T follicular helper cell (primary cell): ENCODE measurements at places on chromosomes 2 and 18.

GRCh38 chr2:66543257-66543767 is 108.4 kb downstream of the MEIS1 start:
- DNase-seq = no peak

- no peak for DNase-seq
Measured at GRCh38 chr2:83017366-83018090, 1441.6 kb downstream of the SUCLG1 start.

- DNase-seq = no peak
Measured at GRCh38 chr2:235096447-235096846, 144.6 kb downstream of the SH3BP4 start.

GRCh38 chr2:8701681-8702379 is 20.0 kb downstream of the ID2 start:
- no peak for DNase-seq

- no peak for DNase-seq
Measured at GRCh38 chr2:179096090-179096489, 46.2 kb upstream of the CCDC141 start.

GRCh38 chr2:69489793-69490192 is 52.6 kb upstream of the NFU1 start:
- no peak for DNase-seq

DNA sequence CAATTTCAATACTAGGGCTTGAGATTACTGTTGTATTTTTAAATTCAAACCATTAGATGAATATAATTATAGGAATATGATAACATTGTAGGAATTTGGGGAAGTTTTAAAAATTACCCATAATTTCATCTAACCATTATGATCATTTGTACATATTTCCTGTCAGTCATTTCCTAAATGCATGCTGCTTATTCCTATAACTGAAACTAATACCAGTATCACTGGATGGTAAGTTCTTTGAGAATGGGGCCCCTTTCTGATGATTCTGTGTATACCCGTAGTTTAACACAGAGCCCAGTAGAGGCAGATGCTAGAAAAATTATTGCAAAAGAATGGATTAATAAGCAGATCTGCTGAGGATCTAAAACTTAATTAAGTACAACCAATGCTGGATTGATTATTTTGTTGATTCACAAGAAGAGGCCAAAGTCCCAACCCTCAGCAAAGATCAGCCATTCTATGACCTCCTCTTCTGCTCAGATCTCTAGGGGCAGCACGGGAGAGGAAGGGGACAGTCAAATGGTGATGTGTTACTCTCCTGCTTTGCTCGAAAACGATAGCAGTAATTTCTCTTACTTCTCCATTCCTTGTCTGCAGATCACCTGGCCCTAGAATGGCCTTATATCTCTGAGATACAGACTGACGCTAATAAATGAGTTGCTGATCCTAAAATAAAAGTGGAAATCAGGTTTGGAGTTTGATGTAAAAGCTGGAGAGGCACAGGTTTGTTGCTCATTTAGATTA is 69.5 kb upstream of the PELI1 start:
- DNase-seq = no peak

DNA sequence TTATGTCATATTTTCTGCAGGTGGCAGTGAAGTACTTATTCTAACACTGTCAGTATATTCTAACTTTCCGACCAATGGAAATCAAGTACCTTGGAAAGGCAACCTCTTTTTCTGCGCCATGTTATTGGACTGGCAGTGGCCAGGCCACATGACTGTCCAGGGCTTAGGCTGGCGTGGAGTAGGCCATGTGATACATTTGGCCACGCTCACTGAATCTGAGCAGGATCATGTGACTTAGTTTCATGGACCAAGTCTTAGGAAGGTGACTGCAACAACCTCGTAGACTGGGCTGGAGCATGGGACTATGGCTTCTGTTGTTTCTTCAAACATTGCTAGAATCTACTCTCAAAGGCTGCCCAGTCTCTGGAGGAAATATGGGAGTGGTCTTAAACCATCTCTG is 60.4 kb upstream of the HAAO start:
- no peak for DNase-seq

DNA sequence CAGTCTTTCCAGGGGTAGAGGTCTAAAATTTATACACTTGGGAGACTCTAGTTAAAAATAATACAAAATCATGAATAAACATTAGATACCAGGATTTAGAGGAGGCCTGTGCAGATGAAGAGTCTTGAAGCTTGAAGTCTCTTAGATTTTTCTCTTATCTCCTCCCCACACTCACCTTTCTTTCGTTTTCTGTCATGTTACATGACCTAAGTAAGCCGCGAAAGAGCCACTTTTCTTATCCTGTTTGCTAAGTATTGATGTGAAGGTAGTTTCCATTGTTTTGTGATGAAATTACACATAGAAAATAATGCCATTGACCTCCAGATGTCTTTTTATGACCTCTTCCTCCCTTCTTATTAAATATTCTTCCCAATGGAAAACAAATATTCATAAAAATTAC is 367.8 kb downstream of the LRRTM1 start:
- DNase-seq = no peak

- no peak for DNase-seq
Measured at GRCh38 chr2:58794916-58795315, 553.8 kb upstream of the FANCL start.

- no peak for DNase-seq
Measured at GRCh38 chr18:10226971-10227370, 227.5 kb upstream of the APCDD1 start.

- DNase-seq = no peak
Measured at GRCh38 chr2:164917296-164917903, 37.9 kb downstream of the SLC38A11 start.

DNA sequence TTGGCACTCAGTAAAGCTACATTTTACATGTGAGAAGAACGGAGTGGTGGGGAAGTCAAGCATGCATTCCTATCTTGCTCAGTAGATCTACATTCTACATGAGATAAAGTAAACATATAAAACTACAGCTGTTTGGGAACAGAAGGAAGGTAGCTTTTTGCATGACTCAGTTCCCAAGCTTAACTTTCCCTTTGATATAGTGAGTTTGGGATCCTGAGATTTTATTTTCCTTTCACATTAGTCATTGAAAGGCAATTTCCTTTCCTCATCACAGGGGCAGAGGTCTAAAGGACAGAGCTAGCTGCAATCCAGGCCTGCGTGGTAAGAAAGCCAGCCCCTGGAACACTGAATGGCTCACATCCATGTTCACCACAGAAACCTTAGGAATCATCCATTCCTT is 257.2 kb downstream of the SRBD1 start:
- DNase-seq = no peak

- no peak for DNase-seq
Measured at GRCh38 chr2:162037028-162037795, 36.8 kb downstream of the DPP4 start.

DNA sequence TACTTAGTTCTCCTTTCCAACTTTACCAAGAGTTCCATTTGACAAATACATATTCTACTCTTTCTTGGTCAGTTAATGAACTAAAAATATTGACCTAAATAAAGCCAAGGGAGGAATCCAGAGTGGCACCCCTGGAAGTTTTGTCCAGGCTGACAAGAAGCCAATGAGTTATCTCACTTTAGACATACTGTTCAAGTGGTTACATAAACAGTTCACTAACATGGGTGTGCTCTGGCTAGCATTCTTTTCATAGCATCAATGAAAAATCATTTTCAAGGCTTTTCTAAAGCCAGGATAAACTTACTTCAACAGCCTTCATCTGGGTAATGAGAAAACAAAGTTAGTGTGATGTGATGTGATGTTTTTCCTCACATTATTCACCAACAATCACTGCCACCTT is 649.4 kb downstream of the TDRD15 start:
- DNase-seq = no peak

DNA sequence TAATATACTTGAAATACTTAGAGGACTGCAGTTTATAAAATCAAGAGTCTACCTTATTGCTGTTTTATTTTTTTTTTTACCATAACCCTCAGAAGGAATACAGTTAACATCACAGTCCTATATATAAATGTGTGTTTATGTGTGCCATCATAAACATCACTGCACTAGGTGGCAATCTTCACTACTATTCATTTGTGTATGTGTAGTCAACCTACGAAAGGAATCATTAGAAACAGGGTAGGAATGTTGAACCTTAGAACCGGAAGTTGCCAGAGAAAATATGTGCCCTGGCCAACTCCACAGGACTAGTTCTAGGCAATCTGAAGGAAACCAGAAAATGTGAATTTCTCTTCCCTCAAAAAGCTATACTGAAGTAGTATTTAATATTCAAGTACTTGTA is 3.4 kb downstream of the GEN1 start:
- DNase-seq = no peak

DNA sequence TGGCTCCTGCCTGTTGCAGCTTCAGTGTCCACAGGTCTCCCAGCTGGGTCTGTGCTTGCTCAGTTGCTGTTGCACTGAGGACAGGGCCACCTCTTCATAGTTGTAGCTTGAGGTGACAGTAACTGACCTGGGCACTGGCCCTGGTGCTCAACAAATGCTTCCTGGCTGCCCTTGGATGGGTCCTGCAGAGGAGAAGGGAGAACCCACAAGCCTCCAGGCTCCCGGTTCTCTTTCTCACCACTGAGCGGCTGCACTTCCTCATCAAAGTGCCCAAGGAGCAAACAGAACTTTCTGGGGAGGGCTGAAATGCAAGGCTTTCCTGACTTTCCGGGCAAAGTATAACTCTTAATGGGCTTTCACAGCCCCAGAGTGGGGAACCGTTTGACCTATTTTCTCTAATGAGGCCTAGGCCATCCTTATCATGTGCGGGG is 38.7 kb downstream of the LCT start:
- DNase-seq = no peak

DNA sequence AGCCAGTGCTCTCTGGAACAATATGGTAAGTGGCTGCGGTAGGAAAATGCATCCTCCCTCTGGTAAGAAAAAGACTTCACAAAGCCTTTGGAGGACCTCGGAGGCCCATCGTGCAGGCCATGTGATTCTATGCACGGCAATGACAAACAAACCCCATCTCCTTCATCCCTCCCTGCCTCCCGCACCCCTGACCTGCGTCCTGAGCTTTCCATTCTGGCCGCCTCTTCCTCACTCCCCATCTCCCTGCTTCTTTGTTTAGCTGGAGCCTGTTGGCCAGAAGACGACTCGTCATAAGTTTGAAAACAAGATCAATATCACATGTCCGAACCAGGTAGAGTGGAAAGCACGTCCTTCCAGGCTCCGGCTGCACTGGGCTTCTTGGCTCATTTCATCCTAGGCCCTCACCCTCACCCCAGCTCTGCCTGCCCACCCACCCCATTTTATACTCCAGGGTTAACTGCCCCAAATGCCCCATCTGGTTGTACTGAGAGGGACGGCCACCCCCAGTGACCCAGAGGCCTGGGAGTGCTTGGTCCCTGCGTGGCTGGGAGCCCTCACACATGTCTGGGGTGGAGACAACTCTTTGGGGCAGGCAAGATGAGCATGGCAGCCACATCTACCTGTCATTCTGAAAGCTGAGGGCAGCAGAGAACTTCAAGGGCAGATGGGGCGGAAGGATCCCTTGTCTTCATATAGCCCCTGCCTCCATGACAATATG is 94.0 kb downstream of the PLB1 start:
- no peak for DNase-seq

DNA sequence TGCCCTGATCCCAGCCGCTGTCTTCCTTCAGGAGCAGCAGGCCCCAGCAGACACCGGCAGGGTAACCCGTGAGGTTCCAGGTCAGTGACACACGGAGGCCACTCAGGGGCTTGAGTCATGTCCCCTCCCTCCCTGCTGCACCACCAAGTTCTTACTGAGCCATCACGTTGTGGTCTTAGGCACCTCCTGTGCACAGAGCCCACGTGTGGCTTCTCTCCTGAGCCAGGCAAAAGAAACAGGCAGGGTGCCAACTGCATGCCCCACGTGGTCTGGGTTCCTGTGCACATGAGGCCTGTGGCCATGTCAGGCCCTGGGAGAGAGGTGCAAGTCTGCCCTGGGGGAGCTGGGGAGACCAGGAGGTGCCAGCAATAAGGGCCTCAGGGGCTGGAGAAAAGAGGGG is 264.8 kb downstream of the KLHL29 start:
- no peak for DNase-seq

- no peak for DNase-seq
Measured at GRCh38 chr2:108536133-108536780, 2.0 kb downstream of the LIMS1 start.

DNA sequence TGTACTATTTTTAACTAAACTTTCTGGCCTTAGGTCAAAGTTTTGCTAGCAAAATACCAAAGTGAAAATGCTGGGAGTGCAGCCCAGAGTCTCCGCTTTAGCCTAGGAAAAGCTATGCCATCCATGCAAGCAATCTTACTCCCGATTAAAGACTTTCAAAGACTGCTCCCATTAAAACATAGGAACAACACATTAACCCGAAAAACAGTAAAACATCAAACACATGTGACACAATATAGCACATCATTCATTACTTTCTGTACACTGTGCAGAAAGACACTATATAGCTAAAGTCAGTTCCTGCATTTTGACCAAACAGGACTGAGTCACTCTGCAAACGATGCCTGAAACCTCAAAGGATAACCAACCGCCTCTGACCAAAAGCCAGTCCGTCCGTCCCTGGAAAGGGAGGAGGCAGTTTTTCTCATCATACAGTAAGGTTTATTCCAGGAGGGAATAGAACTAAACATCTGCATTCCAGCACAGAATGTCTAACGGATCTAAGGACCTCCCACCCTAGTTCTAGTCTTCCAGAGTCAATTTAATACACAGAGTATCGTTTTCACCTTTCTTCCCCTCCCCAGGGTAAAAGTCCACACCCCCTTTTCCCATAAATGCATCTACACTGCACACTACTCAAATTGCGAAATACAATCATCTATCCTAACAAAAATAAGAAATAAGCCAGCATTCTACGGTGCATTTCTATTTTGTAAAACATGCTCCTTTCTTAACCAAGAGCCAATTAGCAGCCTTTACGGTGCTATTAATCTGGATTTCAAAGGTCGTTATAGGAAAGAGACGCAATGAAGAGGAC is 1.7 kb downstream of the ROCK2 start:
- no peak for DNase-seq

DNA sequence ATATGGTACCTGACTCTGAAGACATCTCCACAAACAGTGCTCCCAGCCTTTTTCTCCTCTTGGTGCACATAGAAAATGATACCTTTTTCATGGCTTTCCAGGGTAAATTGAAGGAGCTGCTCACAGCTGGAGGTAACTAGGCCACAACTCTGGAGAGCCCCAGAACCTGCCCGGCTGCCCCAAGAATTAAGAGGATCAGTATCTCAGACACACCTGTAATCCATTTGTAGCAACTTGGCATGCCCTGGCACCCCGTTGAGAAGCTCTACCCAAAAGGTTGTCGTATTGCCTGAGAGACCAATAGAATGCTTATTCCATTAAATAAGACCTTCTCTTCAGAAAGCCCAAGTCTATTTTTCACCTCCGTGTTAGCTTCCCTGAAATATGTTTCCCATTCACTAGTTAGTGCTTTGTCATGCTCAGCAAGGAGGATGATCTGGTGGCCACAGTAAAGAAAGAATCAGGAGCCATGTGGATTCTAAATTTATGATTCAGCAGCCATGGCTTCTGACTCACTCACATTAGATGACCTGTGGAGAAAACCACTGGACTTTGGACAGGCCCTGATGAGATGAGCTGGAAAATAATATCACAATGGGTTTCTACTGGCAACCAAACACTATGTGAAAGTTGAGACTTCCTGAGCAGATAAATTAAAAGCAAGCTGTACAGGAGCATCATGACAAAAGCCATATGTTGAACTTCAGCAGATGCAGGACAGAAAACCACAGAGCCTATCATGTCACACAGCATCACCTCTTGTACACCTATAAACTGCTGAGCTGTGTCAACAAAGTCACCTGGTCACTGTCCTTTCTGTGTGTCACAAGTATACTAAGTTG is 253.3 kb upstream of the OSR1 start:
- DNase-seq = no peak
